Stimulated activated CD8-positive, alpha-beta memory T cell treated with anti-CD3 and anti-CD28 coated beads, Interleukin-7, amount 100 ng/mL, for 4 hours (primary cell): ENCODE measurements at places on chromosomes 13 and 19.
A peak's percentile ranks its signal among the peaks of the same experiment; 100 is the strongest.

DNA sequence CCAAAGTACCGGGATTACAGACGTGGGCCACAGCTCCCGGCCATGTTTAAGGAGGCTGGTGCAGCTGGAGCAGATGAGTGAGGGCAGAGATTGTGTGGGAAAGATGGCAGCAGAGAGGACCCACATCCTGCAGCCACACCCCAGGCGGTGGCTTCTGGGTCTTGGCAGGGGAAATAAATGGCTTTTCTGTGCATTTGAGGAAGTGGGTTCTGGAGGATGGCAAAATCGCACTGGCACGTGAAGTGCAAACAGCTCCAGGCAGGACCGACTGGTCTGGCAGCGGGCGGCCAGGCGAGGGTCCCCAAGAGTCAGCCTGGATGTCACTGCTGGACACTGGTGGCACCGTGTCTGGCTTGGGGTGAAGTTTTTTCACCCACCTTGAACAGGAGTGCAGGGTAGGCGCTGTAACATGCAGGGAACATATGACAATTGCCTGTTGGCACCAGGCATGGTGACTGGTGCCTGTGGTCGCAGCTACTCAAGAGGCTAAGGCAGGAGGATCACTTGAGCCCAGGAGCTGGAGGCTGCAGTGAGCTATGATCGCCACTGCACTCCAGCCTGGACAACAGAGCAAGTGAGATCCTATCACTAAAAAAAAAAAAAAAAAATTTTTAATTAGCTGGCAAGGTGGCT, 8.4 kb downstream of the B3GNT3 start:
- no peak for DNase-seq

DNA sequence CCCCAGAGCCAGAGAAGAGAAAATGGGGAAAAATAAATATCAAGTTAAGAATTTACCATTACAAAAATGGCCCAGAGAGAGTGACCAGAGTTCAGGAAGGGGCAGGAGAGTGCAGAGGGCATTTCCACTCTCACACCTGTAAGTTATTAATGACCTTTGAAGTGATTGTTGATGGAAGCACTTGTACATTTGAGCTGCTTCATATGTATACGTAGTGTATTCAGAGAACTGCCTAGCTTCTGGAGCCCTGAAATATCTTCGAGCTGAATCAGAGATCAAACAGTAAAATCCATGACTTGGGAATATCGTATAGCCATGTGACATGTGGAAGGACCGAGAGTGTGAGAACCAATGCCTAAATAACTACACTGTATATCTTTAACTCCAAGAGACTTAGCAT, 49.2 kb upstream of the PCCA start:
- no peak for DNase-seq

- DNase-seq = peak; percentile 72
Observed at GRCh38 chr19:7652061-7652641, 15.2 kb downstream of the STXBP2 start.

- no peak for DNase-seq
Observed at GRCh38 chr19:42422092-42422900, 4.9 kb downstream of the LIPE start.

DNA sequence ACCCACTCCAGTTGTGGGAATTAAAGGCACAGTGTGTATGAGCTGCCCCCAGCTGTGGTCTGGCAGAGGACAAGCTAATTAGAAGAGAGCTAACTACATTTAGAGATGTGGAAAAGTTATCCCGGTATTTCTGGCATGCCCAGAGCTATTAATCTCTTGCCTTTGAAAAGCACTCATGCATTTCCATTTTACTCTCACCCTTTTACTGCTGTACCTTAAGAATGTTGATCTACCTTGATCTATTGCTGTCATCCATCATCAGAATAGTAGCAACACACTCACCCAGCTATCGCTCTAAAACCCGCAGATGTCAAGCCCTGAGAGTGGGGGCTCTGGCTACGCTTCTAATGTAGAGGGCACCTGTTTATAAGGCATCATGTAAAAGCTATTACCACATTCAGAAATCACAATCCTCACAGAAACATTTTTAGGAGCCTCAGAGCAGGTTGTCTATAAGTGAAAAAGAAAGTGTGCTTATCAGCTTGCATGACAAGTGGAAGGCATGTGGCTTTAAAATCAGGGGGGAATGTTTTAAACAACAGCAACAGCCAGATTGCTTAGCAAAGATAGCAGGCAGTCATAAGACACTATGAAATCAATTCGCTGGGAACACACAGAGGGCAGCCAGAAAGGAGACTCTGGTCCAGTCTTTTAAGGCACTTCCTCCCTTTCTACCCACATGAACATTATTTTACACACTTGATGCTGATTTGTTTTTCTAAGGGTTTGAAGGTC, 224.2 kb upstream of the IRS2 start:
- DNase-seq = no peak

DNA sequence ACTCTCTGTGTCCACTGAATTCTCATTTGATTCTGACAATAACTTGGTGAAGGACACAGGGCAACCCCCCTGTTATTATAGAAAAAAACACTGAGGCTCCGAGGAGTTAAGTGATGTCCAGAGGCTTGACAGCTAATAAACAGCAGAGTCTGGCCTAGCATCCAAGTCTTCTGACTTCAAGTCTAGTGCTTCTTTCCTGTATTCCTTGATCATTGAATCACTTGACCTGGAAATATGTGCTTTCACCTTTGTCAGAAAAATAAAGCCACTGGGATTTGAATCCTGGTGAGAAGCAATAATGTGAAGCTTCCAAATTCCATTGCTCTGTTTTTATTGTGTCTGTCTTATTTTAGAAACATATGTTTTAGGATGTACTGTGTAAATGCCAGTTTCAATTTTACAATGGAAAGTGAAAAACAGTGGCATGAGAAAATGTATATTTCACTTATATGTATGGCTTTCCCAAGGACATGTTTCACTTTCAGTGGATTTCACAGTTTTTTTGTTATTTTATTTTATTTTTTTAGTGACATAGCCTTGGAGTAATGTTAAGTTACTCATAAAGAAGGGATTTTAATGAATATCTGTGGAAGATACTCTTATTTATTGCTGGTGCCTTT, 190.2 kb downstream of the GPC6 start:
- no peak for DNase-seq

DNA sequence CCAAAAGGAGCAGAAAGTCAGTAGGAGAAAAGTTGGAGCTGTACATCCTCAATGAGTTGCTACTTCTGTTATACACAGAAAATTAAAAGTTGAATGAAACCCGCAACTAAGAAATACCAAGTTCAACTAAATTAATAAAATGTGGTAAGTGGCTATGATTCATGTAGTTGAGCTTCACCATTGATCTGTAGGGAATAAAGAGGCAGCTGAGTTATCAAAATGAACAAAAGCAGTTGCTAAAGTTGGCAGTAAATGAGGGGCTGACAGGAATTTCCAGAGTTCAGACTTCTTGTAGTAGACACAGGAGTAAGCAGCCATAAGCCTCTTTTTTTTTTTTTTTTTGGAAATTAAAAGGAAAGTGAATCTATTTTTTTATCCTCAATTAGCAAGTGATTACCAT, 234.6 kb downstream of the POSTN start:
- no peak for DNase-seq

DNA sequence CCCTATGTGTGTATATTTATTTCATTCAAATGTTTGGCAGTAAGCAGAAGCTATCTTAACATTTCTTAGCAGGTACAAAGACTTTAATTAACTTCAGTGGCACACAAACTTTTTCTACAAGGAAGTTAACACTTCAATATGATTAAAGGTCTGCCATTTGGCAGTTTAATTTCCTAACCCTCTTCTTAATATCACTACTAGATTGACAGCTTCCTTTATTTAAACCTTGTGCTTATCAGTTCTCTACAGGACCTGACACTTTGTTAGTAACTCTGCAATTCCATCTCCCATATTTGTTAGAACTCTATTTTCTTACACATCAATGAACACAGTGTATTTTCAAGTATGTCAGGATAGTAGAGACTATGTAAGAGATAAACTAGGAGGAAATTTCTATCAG, 152.4 kb upstream of the ATXN8OS start:
- DNase-seq = no peak

DNA sequence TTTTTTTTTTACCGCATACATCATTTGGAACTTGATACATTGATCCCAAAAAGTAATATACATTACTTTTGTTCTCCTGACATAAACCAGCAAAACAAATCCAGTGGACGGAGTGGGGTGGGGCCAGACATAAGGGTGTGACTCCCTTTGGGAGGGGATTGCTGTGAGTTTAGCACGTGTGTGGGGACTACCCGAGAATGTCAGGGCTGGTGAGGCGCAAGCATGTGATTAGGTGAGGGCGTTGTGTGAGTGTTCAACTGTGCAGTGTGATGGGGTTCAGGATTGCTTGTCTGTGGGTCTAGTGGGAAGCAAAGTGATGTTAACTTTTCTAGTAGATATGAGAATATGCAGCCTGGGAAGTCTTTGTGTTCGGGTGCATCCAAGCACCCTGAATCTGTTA, 468.0 kb downstream of the TSHZ3 start:
- no peak for DNase-seq

DNA sequence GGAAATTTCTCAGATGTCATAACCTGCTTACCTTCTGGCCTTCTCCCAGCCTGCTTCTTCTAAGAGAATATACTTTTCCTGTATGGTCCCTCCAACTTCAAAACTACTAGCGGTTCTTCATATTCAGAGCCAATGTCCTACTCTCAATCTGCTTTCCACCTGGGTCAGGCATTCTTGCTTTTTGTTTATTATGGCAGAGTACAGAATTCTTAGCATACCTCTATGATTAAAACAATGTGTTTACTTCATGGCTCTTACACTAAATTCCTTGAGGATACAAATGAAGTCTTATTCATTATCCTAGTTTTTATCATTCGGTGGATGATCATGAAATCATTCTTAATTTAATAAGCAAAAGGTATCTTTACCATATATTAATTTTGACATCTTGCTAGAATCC, 484.2 kb upstream of the SLITRK1 start:
- no peak for DNase-seq

GRCh38 chr13:45396533-45397095, 21.6 kb downstream of the SLC25A30 start:
- DNase-seq = no peak

DNA sequence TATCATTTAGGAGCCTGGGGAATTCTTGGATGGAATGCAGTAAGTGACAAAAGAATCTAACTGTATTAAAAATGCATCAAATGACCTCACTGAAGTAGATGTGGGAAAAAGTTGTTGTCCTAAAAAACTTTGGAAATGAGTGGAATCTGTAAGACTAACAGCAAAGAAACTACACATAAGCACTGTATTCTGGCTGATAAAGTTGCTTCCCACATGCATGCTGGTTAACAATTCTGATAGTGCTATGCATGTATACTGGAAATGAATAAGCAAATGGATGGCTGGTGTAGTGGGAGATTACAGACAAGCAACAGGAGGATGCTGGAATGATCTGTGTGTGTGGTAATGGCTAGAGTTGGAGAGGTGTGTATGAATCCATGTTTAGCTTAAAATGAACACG, 138.5 kb downstream of the FOXO1 start:
- DNase-seq = no peak

DNA sequence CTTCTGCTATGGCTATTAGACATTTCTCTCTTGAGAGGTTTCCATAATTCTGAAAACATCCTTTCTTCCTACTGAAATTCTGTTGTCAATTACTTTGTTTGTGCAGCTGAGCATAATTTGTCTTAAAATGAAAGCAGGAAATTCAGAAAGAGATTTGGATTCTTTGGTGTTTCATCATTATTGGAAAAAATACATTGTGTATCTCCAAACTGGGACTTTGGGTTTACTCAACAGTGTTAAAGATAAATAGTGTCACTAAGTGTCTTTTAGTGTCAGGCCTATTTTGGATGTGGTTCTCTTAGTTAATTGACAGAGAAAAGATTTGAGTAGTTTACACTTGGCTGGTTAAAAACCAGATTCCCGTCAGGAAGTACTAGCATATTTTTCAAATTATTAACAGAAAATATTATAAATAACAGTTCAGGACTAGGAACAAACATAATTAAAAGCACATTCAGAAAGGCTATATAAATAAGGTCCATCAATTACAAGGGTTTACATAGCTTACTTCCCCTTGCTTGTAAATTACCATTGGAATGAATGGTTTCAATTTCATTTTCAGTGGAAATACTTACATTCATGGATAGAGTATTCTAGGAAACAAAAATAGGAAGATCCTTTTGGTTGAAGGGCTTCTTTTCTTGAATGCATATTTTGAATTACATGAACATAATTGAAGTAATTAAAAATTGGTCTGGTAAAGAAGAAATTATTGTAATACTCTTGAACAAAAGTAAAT, 483.1 kb downstream of the GPC6 start:
- no peak for DNase-seq

DNA sequence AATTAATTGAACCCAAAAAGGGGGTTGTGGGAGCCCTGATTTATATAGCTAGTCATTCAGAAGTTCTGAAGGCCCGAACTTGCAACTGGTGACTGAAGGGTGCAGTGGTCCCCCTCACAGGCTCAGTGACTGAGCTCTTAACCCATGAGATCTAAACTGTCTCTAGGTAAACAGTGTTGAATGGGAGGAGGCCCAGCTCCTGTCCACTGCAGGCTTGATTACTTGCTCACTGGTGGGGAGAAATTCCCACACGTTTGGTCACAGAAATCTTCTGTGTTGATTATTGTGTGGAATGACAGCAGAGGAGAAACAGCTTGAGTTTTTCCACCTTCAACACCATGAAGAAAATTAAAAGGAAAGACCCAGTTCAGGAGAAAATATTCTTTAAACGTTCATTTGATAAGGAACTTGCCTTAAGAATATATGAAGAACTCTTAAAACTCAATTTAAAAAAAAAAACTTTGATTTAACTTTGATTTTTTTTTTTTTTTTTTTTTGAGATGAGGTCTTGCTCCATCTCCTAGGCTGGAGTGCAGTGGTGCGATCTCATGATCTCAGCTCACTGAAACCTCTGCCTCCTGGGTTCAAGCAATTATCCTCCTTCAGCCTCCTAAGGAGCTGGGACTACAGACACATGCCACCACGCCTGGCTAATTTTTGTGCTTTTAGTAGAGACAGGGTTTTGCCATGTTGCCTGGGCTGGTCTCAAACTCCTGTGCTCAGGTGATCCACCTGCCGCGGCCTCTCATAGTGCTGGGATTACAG, 249.3 kb downstream of the UQCRFS1 start:
- DNase-seq = no peak

DNA sequence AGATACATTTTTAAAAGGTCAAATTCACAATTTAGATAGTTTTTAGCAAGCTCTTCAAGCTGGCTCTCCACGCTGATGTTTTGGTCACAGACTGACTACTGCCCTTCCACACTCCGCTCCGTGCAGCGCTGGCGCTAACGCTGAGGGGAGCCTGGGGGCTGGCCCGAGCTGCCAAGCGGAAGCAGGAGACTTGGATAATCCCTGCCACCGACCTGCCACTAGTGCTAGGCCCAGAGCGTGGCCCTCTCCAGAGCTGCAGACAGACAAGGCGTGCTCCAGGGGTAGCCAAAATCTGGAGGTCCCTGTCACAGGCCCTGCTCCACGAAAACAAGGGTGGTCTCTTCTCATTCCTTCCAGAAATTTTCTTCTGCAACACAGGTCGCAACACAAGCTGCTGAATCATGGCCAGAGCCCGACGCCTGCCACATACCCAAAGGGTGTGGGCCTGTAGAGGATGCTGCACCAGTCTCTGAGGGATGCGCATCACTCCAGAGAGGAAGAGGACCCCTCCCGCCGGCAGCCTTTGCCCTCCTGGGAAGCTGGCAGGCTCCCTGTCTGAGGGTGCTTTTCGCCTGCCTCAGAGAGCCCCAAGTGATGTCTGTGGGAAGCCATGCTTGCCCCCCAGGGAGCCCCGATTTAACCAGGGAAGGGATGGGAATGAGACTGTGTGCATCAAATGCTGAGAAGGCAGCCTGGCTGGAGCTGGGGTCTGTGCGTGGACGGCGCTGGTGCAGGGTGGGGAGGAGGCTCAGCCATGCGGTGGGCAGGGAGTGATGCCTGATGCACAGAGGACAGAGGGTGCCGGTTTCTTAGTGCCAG, 21.6 kb downstream of the CAPS start:
- DNase-seq = no peak
